Non-pigmented ciliary epithelial cell (primary cell): ENCODE measurements at places on chromosomes 5 and 9.

GRCh38 chr5:132227485-132228240, at the start of gene P4HA2:
TSS of gene P4HA2 (minus strand) at chr5:132227853. CDS start at chr5:132218626, 9,227 bp downstream.
- no peak for DNase-seq

- no peak for DNase-seq
Observed at GRCh38 chr5:82884821-82885471, 192.2 kb downstream of the TMEM167A start.

GRCh38 chr5:172166030-172166826, 21.8 kb downstream of the STK10 start:
- DNase-seq = no peak

- no peak for DNase-seq
Observed at GRCh38 chr9:4964540-4964939, 20.5 kb upstream of the JAK2 start.

DNA sequence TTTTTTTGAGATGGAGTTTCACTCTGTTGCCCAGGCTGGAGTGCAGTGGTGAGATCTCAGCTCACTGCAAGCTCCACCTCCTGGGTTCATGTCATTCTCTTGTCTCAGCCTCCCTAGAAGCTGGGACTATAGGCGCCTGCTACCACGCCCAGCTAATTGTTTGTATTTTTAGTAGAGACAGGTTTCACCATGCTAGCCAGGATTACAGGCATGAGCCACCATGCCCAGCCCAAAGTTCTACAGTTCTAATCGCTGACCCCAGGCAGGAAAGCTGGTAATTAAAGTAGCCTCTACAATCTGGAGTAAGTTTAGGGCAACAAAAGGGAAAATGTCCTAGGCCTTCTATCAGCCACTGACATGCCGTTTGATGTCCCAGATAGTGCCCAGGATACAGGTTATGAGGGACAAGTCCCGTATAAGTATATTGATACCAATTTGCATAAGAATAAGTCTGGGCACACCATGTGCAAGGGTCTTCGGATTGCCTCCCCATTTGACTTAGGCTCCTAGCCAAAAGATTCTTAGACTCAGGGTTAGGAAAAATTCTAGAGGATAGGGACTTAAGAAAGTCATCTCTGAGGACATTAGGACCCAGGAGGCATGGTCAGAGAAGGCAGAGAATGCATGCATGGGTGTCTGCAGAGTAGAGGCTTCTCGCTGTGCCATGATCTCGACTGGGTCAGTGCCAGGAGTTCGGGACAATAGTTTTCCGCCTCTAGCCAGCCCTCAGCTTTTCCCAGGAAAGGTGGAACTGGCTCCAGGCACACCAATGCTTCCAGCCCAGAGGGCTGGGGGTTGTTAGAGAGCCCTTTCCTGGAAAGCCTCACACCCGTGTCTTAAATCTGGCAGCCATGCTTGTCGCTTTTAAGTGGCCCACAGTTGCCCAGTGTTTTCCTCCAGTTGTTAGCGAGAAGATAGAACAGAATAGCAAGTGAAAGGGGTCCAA, 1111.1 kb downstream of the TAF11L14 start:
- no peak for DNase-seq

GRCh38 chr5:103166706-103167105, 46.6 kb downstream of the PPIP5K2 start:
- no peak for DNase-seq

- DNase-seq = no peak
Observed at GRCh38 chr5:125499636-125500332, 753.3 kb upstream of the ZNF608 start.
